SJSA1 (cell line): ENCODE measurements at places on chromosomes 3 and 15.

DNA sequence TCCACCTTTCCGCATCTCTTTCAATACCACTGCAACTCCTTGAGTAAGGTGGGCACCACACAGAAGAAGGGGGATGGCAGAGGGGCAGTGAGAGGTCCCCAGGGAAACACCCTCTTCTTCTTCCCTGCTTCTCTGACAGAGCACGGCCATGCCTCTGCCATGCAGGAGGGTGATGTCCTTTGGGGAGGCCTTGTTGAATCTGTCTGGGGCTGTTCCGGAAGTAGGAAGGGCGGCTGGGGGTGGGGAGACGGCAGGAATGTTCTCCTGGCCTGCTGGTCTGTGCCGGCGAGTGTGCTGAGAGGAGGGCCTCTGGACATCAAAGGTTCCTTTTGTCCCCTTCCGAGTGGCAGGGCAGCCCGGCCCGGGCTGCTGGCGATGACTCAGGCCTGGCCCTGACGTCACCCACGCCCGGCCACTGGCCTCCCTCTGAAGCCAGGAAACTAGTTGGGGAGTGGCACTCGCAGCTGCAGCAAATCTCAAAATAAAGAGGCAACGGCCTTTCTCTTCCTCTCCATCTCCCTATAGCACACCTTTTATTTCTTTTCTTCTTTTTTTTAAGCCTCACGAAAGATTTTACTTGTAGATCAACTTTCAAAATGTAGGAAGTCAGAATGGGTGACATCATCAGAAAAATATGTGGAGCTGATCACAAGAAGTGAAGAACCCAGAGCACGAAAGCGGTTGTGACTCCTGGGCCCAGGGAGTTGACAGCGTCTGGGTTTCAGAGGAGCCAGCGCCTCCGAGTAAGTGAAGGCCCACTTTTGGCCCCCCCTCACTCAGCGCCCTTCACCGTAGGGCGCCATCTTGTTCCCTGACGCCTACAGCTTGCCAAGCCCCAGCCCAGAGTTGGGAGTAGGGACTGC lies at the start of gene ZBTB38:
TSS of gene ZBTB38 (plus strand) at position 443 of the 863 bp plus-strand sequence. CDS start 73,885 bp downstream, outside the sequence.
- H3K4me3 ChIP-seq = peak within 1 kb of the TSS; percentile 29
- H3K4me1 ChIP-seq = peaks cover 53% of the 10 kb centered on the region
- H3K27ac ChIP-seq = peak within 1 kb of the TSS; percentile 99
- H3K36me3 ChIP-seq = peaks cover 25% of the 10 kb centered on the region

GRCh38 chr3:194267744-194268653 lies 83.1 kb downstream of the CPN2 start:
- H3K27ac ChIP-seq = no peak overlapping the region
- H3K27me3 ChIP-seq = no peaks in the 10 kb centered on the region
- no peak for DNase-seq
- no peaks in the 10 kb centered on the region for H3K36me3 ChIP-seq
- no peak overlapping the region for H3K4me3 ChIP-seq
- peaks cover 8% of the 10 kb centered on the region for H3K4me1 ChIP-seq

- no peak overlapping the region for H3K27ac ChIP-seq
- no peaks in the 10 kb centered on the region for H3K4me1 ChIP-seq
- DNase-seq = no peak
- no peaks in the 10 kb centered on the region for H3K27me3 ChIP-seq
- no peak overlapping the region for H3K4me3 ChIP-seq
These were observed 40.5 kb upstream of the CCK start for GRCh38 chr3:42306499-42306898.

GRCh38 chr3:194262176-194262924 lies 88.8 kb downstream of the CPN2 start:
- H3K4me1 ChIP-seq = peaks cover 8% of the 10 kb centered on the region
- H3K27ac ChIP-seq = no peak overlapping the region

DNA sequence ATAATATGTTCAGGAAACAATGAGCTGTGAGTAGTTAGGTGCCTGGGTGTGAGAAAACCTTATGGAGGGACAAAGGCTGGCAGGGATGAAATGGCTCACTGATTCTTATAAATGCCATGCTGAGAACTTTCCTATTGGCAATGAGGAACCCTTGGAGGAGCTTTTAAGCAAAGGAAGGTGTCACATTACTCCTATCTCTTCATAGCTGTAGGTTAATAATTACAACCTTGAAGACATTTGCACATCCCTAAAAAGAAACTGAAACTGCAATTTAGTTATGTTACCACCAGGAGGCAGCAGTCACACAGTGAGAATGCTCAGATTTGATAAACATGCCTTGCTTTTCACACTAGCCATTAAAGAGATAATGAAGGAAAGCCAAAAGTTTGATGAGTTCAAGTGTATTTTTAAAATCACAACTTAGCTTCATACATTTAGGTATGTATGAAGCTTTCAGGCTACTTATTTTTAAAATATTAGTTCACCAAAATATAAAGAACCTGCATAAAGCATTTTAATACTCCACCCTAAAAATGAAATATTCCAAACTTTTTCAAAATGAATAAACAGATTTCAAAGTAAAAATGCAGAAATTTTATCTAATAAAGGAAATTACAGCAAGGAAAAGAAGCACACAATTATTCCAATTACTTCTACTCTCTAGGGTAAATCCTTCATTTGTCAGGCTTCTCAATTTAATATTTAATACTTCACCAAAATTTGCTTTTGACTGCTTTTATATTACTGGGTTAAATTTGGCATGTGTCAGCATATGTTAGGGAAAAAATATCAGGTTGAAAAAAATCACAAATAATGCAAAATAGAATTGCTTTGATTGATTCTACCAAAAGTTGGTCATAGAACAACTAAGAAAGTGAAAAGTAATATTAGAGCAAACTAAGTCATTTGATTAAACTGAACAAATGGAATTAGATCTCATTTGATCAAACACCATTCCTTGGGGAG lies 136.9 kb upstream of the SLC2A2 start:
- H3K4me3 ChIP-seq = no peak overlapping the region
- no peaks in the 10 kb centered on the region for H3K4me1 ChIP-seq
- no peaks in the 10 kb centered on the region for H3K27me3 ChIP-seq
- DNase-seq = no peak
- no peaks in the 10 kb centered on the region for H3K36me3 ChIP-seq

DNA sequence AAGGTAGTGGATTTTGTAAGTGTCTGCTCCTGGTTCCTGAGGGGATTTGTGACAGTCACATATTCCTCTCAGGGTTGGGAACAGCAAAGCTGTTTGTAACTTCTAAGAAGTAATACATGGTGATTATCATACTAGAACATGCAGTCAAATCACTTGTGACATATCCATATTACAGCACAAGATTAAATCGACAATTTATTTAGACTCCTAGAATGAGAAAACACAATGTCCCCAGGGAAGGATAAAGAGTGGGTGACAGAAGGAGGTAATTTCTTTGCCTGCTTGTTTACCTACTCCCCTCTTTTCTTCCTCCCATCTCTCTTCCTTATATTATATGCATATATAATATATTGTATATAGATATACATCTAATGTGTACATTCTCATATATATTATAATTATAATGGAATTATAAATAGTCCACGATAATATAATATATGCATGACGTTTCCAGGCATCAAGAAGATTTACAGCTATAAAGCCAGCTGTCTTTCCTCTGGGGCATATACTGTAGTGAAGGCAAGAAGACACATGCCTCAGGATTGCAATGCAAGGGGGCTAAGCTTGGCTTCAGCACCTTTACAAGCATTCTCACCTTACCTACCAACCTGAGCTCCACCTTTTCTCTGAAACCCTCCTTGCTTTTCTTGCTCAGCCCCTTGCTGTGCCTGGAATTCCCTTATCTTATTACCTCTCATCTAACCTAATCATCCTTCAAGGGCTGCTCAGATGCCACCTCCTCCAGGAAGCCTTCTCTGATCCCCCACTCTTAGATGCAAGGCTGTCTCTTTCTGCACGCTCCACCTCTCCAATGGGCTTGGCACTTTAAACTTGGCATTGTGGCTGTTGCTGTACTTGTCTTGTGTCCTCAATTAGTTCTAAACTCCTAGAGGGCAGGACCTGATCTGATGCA lies 73.1 kb upstream of the PIAS1 start:
- no peaks in the 10 kb centered on the region for H3K4me1 ChIP-seq
- H3K4me3 ChIP-seq = no peak overlapping the region
- no peak overlapping the region for H3K27ac ChIP-seq
- H3K27me3 ChIP-seq = no peaks in the 10 kb centered on the region
- no peak for DNase-seq

- peaks cover 21% of the 10 kb centered on the region for H3K4me1 ChIP-seq
- H3K27ac ChIP-seq = peak overlapping the region; percentile 73
- no peaks in the 10 kb centered on the region for H3K36me3 ChIP-seq
- DNase-seq = peak; percentile 59
- H3K27me3 ChIP-seq = no peaks in the 10 kb centered on the region
These were observed 110.5 kb upstream of the RAP2B start for GRCh38 chr3:153051427-153052095.

DNA sequence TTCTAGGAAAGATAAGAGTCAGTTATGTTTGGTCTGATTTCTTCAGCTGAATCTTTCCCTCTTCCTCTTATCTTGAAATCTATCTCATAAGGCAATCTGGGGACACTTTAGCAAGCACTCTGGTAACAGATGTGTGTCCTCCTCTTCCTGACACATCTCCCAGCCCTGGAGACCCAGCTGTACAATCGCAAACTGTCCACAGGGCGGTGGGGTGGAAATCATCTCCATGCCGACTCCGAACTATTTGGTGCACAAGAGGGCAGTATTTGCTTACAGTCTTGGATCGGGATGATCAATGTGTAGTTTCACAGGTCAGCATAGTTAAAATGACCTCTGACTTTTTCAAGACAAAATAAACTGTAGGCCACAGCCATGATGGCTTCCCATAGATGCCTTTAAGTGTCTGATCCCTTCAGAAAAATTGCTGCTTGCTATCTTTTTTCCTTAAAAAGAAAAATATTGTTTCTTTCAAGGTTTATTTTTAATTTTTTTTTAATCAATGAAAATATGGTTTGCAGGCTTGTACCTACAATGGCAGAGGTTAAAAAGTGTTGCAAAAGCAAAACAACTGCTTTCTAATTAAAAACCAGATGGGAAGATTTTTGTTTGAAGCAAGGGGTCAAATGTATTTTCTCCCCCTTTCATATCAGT lies 17.7 kb downstream of the EEFSEC start:
- H3K27ac ChIP-seq = no peak overlapping the region
- peak; percentile 64 for DNase-seq
- H3K4me1 ChIP-seq = no peaks in the 10 kb centered on the region; the same call in 1 of the 2 replicates
- no peaks in the 10 kb centered on the region for H3K36me3 ChIP-seq
- no peaks in the 10 kb centered on the region for H3K27me3 ChIP-seq
- H3K4me3 ChIP-seq = no peak overlapping the region

DNA sequence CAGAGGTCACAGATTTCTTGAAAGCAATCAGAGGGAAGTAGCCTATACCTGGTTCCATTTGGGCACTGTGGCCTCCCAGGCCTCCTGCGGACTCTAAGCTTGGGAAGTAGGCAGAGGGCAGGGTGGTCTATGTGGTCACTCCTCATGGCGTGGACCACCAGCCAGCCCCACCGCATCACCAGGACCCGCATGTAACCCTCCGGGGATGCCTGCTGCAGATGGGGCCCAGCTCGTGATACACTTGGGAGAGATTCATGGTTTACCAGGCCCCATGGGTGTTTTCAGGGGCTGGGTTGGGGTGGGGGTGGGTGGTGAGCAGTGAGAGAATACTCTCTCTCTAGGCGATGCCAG lies 123.7 kb downstream of the ASB7 start:
- peak; percentile 32 for DNase-seq
- H3K36me3 ChIP-seq = no peaks in the 10 kb centered on the region
- no peak overlapping the region for H3K4me3 ChIP-seq
- H3K27me3 ChIP-seq = no peaks in the 10 kb centered on the region
- H3K4me1 ChIP-seq = peaks cover 64% of the 10 kb centered on the region

- no peak overlapping the region for H3K4me3 ChIP-seq
- no peaks in the 10 kb centered on the region for H3K4me1 ChIP-seq
- DNase-seq = no peak
- H3K27ac ChIP-seq = no peak overlapping the region
- peaks cover 7% of the 10 kb centered on the region for H3K36me3 ChIP-seq
- H3K27me3 ChIP-seq = no peaks in the 10 kb centered on the region
These were observed 73.0 kb downstream of the COL8A1 start for GRCh38 chr3:99711351-99711750.
